ENCODE measurements at places on chromosomes 2 and 18. TPM values are rescaled to one million over a fixed set of nuclear protein-coding genes. Genes with fewer than 3 reads are reported as not detected.

DNA sequence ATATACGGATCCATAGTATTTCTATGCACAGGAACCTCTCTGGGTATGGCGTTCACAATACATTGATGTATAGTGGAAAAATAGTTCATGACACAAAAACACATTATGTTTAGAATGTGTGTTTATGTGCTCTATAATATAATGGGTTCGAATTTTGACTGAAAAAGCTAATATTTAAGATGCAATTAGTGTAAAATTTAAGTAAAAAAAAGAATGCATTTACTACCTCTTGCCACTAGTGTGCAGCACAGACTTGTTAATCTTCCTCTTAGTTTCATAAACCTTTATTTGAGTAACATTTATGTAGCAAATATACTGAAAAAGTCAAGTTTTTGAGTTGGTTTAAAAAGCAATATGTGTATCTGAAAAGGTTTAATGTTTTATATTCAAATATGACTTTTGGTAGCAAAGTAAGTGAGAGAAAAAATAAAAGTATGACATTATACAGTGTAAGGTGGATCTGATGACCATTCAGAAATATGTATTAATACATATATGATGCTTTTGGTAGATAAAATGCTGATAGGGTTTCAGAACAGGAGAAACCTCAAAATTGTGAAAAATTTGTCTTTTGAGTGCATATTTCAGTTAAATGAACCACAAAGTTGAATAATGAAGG is 49.4 kb downstream of the CCDC102B start:
- no peak for DNase-seq

GRCh38 chr2:220445429-220446105 is 818.1 kb downstream of the SLC4A3 start:
- DNase-seq = no peak

Gene PSMA8
- not detected for total RNA-seq

DNA sequence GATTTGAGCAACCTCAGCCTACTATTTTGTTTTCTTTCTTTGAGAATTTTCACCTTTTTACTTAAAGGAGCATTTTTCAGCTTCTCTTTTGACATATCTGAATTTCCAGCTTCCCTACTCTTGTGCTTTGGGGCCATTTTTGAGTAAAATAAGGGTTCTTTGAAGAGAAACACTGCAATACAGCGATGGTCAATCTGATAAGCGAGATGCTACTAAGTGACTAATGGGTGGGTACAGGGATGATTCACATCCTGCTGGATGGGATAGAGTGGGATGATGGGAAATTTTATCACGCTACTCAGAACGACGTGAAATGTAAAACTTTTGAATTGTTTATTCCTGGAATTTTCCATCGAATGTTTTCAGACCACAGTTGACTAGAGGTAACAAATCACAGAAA is 211.5 kb downstream of the TMEM247 start:
- DNase-seq = no peak

- DNase-seq = no peak
Measured at GRCh38 chr18:52394602-52395001, 54.6 kb downstream of the DCC start.

Gene MAP2
- 3.4 TPM for total RNA-seq

- no peak for DNase-seq
Measured at GRCh38 chr2:58484629-58485028, 243.5 kb upstream of the FANCL start.

DNA sequence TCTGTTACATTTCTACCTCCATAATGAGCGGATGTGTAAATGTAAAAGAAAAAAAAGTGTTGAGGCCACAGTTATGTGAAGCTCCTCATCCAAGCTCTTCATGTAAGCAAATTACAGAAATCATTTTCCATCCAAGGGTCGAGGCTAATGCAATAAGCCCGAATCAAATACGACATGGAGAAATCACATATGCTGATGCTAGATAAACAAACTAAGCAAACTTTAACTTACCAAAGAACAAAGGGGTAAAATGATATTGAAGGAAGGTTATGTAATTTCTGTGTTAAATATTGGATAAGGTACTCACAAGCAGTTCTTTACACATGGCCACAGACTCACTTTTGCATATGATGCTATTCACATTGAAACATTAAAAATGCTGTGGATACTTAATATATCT is 310.2 kb upstream of the ID2 start:
- DNase-seq = no peak

Gene ASPRV1
- 1.1 TPM for total RNA-seq

- no peak for DNase-seq
Measured at GRCh38 chr2:138277062-138277461, 224.5 kb upstream of the SPOPL start.

Gene EMILIN1
- 77.4 TPM for total RNA-seq

GRCh38 chr2:236173036-236173728 is 5.0 kb upstream of the GBX2 start:
- DNase-seq = peak; percentile 87

Gene HTR2B
- 2.2 TPM for total RNA-seq

- no peak for DNase-seq
Measured at GRCh38 chr2:79512442-79513401, at the start of gene CTNNA2. TSS of gene CTNNA2 (plus strand) at chr2:79513051.

GRCh38 chr2:71465356-71465755 is 12.0 kb downstream of the DYSF start:
- no peak for DNase-seq

GRCh38 chr18:6591491-6591890 is 138.0 kb upstream of the ARHGAP28 start:
- DNase-seq = no peak

DNA sequence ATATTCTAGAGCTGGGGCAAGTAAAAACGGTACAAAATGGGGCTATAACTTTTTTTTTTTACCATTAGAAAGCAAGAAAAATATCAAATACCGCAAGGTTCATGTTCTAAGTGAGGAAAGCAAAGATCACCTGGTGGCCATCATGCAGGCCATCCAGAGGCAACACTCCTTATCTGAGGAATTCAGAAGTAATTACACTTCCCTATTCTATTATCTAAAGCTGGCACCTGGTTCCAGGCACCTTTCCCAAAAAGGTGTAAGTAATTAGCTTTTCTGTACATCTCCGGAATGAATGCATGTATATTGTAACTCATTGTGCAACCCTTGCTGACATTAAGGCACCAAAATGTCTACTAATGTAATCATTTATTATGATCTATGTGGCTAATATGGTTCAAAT is 152.5 kb upstream of the GYPC start:
- DNase-seq = no peak

GRCh38 chr2:70241340-70241739 is 7.1 kb downstream of the TIA1 start:
- DNase-seq = no peak

GRCh38 chr2:219789476-219789875 is 162.0 kb downstream of the SLC4A3 start:
- no peak for DNase-seq

DNA sequence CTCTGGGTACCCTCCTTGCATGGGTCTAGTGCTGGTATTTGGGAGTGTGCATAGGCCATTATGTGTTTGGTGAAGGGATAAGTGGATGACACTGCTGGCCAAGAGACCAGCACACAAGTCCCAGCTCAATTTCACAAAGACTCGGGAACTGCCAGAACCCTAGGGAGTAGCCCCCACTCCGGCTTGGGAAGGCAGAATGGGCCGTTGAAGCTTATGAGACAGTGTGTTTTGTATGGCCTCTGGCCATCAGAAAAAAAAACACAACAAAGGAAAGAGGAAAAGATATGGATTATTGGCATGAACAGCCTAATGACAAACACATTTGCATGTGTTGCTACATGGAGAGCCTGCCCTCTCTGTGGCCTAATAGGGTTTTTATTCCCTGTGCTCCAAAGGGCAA is 144.2 kb downstream of the TTC32 start:
- peak; percentile 71 for DNase-seq

Gene INSIG2
- 21.5 TPM for total RNA-seq

Gene UGT1A4
- not detected for total RNA-seq

GRCh38 chr2:51795248-51795888 is 763.4 kb upstream of the NRXN1 start:
- no peak for DNase-seq

GRCh38 chr2:229675569-229675968 is 38.8 kb downstream of the DNER start:
- no peak for DNase-seq

DNA sequence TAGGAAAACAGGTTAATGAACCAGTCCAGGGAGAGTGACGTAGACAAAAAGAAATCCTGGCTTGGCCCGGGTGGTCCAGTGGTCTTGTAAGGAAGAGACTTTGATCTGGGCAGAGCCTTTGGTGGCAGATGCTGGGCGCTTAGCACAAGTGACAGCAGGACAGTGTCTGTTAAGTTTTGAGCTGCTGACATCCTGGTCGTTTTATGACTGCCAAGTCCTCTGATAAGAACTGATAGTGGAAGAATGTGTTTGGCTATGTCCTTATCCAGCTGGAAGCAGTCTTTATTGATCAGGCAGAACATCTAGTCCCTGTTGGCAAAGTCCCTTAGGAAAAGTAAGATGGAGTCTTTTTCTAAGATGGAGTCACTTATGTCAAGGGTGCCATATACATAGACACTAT is 27.4 kb upstream of the ZNF407 start:
- DNase-seq = no peak

- DNase-seq = no peak
Measured at GRCh38 chr2:150473767-150474166, 13.7 kb downstream of the RND3 start.

Gene STON1
- 163 TPM for total RNA-seq

DNA sequence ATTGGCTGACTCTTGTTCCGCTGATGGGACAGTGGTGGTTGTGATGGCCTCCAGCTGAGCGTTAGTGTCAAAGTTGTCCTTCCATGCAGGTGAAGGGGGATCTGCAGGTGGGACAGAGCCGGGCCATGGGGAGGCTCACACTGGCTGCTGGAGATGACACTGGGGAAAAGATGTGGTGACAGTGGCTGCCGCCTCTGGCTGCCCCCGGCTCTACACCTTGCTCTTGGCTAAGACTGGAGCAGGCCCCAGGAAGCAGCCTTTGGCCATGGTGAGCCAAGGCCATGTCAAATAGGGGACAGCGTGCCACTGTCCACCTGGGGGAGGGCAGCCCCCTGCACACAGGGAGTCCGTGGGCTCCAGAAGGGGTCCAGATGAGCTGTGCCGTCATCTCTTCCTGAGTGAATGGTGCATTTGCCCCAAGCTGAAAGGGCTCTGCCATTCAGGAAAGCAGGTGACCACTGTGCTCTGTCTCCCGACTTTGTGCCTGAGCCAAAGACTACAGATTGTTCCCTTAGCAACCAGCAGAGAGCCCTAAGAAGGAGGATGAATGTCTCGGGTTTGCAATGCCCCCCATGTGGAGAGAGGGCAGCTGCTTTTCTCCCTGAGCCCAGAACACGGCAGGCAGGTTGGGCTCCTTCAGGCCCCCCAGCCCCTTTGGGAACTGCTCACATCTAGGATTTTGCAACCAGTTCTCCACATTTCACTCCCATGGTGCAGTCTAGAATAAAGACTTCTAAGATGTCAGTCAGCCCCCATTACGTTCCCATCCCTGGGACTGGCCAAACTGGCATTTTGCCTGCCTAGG is 79.1 kb upstream of the BCL2L11 start:
- peak; percentile 60 for DNase-seq

- DNase-seq = no peak
Measured at GRCh38 chr2:16350211-16350610, 315.4 kb downstream of the CYRIA start.

DNA sequence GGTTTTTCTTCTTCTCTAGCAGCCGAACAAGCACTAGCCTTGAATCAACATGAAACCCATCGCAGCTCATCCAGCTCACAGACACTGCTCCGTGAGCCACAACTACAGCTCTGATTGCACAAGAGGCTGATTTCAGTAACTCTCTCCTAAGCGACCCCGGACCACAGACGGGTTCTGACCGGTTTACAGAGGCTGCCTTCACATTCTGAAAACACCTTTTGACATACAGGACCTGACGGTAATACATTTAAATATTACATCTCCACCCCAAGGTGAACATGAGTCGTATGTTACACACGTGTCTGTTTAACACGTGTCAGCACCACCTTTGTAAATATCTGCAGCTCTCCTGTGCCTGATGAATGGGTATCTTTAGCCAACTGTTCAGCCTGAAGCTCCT is 120.7 kb downstream of the TMEM18 start:
- no peak for DNase-seq

DNA sequence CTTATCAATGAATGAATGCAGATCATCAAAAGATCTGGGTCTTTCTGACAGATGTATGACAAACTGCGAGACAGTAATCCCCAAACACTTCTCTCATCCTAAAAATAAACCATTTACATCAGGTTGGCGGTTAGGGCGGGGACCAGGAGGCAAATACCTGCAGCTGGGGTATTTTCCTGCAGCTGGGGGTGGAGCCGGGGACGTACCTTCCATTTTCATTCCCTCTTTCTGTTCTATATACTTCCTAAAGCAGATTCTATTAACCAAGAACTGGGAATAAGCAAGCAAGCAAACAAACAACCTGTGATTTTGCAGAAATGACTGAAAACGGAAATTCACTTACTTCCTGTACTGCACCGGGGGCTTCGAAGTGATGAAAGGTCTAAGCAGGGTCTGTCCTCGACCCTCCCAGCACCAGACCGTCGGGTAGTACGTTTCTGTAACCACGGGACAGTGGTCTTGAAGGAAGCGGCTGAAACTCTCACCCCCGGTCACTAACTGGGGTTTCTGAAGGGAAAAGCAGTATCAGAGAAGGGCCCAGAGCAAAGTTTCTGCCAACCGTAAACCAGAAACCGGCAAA is 1.2 kb downstream of the ABHD3 start:
- DNase-seq = no peak

All from mesenteric fat pad (tissue), 1 donor.